T follicular helper cell (primary cell): ENCODE measurements at places on chromosomes 7 and 10.
A peak's percentile ranks its signal among the peaks of the same experiment; 100 is the strongest.

- no peak for DNase-seq
These were observed 6.5 kb upstream of the SSBP1 start for GRCh38 chr7:141731476-141732149.

- DNase-seq, result no peak
These were observed 97.4 kb downstream of the FGFR2 start for GRCh38 chr10:121500701-121501332.

DNA sequence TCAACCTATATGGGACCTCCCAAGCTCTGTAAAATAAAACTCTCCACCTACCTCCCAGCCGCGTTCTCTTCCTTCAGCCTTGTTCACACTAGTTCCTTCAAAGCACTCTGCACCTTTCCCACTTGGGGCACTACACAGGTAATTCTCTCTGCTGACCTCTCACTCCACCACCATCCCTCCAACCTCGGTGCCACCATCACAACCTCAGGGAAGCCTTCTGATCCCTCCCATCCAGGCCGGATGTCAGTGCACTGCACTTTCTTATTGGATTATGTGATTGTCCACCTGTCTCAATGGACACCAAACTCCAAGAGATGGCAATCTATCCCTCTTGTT is 7.0 kb downstream of the LARP4B start:
- no peak for DNase-seq

DNA sequence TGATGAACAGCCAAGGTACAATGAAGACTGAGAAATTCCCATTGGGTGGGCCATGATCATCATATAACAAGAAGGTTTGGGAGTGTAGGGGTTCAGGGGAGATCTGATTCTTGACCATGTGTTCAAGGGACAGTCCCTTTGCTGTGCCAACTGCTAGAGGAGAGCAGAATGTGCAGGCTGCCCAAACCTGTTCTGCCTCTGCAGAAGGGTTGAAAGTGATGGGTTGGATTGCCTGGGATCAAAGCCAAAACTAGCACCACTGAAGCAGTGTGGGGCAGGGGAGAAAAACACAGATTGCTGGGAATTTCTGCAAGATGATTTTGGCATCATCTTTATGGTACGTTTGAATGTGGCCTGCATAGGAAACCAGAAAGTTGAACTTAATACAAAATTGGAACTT is 303.9 kb downstream of the OTUD1 start:
- DNase-seq, result no peak

DNA sequence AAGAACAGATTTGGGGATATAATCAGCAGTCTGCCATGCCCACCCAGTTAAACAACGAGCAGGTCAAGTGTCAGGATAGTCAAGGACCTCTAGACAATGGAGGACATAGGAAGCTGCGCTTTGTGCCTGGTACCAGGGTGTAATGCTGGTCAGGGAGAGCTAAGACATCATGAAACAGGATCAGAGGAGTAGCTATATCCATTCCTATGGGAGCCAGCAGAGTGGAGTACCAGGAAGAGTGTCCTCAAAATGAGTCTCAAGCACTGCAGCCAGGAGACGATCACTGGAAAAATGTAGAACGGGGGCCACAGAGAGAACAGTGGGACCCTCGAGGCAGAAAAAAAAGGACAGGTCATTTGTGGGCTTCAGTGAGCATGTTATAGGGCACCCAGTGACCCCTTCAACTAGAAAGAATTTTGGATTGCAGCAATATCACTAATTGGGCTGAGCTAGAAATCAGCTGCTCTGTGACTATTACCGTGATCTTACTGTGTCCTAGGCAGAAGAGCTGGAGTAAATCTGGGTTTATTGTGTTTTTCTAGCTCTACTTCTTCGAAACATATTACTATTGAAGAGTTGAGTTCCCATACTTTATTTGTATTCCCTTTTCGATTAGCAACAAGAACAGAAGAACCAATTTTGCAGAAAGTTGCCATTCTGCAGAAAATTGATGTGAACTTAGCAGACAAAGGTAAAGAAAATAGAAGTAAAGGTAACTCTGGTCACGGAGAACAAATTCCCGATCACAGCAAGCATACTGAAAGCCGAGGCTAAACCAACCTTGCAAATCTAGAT is 319.6 kb downstream of the AHR start:
- DNase-seq, result no peak

DNA sequence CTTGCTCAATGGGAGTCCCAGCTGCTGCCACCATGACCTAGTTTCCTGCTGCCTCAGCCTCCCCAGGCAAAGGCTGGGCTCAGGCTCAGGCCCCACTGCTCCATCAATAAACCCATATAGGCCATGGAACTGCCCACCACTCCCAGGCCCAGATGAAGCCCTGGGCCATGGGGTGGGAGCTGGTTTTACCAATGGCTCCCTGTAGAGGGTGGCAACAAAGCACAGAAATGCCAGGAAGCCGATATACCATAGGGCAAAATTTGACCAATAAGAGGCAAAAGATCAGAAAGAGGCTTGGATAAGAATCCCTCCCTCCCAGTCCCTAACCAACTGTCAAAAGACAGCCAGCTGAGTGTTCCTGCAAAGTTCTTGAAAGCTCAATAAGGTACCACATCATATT is 101.8 kb upstream of the DOCK1 start:
- DNase-seq, result no peak

- DNase-seq, result no peak
These were observed 39.2 kb upstream of the TES start for GRCh38 chr7:116171094-116171493.

- no peak for DNase-seq
These were observed 63.4 kb upstream of the POT1 start for GRCh38 chr7:124992851-124993562.

- no peak for DNase-seq
These were observed 54.8 kb downstream of the LYZL1 start for GRCh38 chr10:29343607-29344038.

GRCh38 chr10:110456523-110457091 is 41.1 kb upstream of the DUSP5 start:
- no peak for DNase-seq

DNA sequence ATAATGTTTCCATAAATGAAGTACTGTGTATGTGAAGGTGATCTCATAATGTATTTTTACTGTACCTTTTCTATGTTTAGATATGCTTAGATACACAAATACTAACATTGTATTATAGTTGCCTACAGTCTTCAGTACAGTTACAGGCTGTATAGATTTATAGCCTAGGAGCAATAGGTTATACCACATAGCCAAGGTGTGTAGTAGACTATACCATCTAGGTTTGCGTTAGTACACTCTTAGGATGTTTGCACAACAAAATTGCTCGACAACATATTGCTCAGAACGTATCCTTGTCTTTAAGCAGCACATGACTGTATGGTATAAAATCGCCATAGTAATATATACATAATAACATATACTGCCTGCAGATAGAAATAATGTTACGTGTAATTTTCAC is 42.9 kb downstream of the WAC start:
- DNase-seq, result no peak

DNA sequence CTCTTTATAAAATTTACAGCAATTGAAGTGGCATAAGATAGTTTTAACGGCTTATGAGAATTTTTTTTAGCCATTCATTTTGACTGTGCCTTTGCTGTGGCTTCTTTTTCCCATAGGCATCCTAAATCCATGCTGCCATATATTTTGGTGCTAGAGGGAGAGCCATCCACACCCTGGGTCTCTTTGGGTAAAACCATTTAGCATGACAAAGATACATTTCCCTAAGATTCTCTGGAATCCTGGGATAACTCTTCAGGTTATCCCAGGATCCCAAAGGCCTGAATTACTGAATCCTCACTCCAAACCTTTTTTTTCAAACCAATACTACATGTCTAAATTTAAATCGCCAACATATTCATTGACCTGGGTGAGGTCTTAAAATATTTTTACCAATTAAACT is 28.9 kb downstream of the DNAJC12 start:
- no peak for DNase-seq

DNA sequence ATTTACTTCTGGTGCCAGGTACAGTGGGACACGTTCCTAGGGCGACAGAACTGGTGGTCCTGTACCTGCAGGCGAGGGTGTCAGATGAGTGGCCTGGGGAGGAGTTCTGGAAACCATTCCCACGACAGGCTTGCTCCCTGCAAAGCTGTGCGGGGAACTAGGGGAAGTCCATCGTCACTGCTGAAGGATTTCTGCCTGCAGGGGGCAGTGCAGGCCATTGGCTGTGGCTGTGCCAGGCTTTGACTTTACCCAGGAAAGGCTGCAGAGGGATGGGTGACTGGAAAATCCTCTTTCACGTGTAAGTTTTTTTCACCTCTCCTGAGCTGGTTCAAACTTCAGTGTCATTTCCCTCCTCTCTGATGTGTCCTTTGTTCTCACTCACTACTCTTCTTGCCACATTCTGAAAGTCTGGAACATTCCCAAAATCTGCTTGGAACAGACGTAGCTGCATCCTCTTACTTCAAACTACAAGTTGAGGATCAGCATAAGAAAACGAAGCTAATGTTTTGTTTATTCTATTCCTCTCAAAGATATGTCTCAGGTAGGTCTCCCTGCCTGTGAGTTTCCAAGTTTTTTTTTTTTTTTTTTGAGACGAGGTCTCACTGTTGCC is 126.5 kb downstream of the SH2D4B start:
- DNase-seq, result peak; percentile 5

DNA sequence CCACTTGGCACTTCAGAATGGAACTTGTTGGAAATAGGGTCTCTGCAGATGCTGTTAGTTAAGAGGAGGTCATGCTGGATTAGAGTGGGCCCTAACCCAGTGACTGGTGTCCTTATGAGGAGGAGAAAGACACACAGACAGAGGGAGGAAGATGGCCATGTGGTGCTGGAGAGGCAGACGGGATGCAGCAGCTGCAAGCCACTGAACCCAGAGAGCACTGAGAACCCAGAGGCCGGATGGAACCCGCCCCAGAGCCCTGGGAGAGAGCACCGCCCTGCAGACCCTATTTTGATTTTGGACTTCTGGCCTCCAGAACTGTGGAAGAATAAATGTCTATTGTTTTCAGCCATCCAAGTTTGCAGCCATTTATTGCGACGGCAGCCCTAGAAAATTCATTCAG is 58.0 kb upstream of the EBF3 start:
- DNase-seq, result no peak

- DNase-seq, result no peak
These were observed 119.3 kb upstream of the ZNF746 start for GRCh38 chr7:149616898-149617297.

DNA sequence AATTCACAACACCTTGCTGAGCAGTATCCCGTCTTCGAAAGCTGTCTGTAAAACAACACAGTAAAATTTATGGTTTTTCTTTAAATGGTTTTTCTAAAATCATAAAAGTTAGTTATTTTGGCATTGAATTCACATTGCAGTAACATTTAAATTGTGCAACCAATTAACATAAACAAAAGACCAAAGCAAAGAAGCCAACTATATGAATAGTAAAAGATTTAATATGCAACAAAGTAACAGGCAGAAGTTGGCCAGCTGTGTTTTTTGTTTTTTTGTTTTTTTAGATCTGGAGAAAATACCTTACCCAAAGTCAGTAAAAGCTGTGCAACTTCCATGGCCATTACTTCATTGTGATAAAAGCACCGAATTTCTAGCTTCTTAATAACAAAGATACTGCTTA is 11.3 kb downstream of the SRI start:
- no peak for DNase-seq

- no peak for DNase-seq
These were observed 12.8 kb upstream of the LRRC4 start for GRCh38 chr7:128044064-128044463.

GRCh38 chr7:72219500-72219899 is 192.6 kb downstream of the CALN1 start:
- no peak for DNase-seq

DNA sequence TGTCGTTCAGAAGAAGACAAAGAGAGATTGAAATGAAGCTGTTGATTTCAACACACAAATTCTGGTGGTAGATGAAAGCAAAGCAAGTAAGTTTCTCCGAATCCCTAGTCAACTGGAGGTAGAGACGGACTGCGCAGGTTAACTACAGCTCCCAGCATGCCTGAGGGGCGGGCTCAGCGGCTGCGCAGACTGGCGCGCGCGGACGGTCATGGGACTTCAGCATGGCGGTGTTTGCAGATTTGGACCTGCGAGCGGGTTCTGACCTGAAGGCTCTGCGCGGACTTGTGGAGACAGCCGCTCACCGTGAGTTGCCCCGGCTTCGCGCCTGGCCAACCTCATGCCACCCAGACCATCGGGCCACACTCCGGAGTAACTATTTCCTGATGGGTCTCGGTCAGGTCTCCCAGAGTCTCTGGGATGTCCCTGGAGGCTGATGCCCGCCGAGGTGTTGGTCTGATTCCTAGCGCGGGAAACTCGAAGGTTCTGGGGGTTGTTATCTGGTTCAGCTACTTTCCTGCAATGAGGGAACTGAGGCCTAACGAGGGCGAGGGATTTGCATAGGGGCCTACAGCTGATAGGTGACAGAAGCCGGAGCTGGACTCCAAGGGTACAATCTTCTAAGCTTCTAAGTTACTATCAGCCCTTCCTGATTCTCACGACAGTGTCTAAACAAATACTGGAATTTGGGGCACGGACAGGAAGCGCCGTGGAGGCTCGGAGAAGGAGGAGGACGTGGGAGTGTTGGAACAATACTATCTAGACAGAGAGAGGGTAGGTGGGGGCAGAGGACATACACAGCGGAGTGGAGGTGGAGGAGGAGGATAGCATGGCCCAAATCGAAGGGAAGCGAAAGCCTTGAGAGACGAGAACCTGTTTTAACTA is at the start of gene RPP30:
Gene RPP30 (plus strand): TSS at position 209 of the 882 bp plus-strand sequence. CDS start 13 bp downstream, at position 222.
- DNase-seq, result peak; percentile 69

- no peak for DNase-seq
These were observed 75.2 kb downstream of the UNCX start for GRCh38 chr7:1307828-1308227.

GRCh38 chr7:155167706-155168365 is 97.7 kb downstream of the HTR5A start:
- DNase-seq, result no peak

DNA sequence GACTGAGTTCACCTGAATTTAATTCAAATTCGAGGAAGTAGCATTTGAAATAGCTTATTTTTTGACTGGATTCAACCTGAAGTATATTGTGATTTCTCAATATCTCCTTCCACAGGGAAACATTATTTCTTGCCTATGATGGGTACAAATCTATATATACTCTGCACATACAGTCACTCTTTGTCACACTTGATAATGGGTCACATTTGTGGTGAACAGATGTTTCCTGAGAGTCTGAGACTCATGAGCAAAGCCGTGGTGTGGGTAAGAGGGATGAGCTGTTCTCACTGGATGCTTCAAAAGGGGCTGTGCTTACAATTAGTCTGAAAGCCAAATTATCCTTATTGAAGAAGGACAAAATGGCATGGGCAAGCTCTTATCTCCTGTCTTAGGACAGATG is 18.0 kb upstream of the TBXAS1 start:
- DNase-seq, result no peak
